ENCODE measurements at places on chromosomes 4 and X.

DNA sequence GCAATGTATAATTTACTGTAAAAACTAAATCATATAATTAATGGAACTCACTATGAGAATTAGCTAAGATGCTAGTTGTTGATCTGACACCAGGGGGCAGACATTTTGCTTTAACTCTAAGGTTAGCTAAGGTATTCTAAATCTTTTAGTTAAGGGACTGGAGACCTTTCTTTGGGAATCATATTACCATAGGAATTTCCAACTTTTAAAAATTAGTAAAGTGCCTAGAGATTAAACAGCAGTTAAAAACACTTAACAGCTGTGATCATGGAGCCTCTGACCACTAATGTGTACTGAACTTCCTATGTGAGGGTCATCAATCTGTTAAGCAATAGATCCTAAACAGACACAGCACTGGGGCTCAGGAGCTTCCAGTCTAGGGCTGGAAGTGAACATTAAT lies 226.6 kb downstream of the NSUN7 start:
- no peak for DNase-seq

DNA sequence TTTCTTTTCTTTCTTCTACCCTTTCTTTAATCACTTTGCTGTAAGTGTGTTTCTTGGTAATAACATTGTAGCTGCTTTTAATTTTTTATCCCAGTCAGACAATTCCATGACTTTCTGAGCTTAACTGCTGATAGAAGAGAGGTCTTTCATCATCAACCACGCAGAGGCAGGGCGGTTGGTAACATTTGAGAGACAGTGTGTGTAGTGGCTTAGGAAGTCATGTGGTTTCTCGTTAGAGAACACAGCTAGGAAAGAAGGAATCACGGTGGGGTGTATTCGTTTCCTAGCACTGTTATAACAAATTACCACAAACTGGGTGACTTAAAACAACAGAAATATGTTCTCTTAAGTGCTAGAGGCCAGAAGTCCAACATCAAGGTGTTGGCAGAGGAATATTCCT lies 11.5 kb downstream of the PRPS2 start:
- DNase-seq = no peak

DNA sequence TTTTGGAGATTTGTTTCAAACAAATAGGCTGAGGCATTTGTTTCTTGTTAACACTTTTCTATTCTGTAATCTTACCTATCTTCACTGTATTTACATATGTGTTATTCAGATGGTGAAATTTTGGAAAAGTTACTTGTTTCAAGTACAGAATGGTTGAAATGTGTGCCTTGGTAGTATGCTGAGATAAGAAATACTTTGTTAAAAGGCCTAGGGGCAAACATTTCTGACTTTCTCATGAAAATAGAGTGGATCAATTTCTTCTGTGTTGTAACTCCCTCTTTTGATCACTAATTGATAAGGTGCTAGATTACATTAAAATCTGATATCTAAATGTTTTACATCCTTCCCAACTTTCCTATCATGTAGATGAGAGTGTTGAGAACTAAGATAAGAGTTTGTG lies 18.1 kb downstream of the USO1 start:
- no peak for DNase-seq

DNA sequence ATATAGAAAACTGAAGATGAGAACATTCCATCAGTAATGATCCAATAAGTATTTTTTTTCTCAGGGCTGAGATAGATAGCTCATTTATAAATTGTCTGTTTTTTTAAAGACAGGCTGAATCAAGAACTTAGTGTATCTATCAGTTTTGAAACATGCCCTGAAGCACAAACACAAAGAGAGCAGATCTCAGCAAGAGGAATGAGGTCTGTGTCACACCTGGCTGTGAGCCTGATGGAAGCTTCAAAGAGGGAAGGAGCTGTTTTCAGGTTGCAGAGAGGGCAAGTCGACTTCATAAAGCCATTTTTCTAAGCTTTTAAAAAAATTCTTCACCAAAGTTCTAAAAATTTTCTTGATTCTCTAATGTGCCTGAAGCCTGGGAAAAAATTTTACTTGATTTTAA lies 434.9 kb downstream of the PDGFC start:
- no peak for DNase-seq

GRCh38 chrX:155094468-155095061 lies 23.3 kb downstream of the BRCC3 start:
- DNase-seq = no peak

DNA sequence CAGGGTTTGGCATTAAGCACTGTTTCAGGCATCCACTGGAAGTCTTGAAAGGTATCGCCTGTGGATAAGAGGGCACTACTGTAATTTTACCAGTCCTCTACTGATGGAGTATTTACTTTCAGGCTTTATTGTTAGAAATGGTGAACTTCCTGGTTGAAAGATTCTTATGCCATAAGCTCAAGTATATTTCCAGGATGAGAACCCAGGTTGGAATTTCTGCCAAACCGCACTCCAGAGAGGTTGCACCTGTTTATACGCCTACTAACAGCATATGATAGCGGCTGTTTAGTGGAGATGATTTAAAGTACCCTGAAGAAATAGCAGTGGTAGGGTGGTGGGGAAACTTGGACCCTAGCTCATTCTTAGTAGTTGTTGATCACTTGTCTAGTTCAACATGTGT lies 9.9 kb downstream of the FNIP2 start:
- DNase-seq = no peak

- DNase-seq = no peak
Measured at GRCh38 chrX:7133050-7133440, 14.5 kb upstream of the STS start.

GRCh38 chr4:15375667-15376066 lies 52.2 kb upstream of the C1QTNF7 start:
- no peak for DNase-seq

All from activated effector memory CD4-positive, alpha-beta T cell treated with Interleukin-2 at 50 U/mL for 16 hours (primary cell).